Activated naive CD8-positive, alpha-beta T cell treated with anti-CD3 and anti-CD28 coated beads, Interleukin-2, amount 50 U/mL, for 24 hours (primary cell): ENCODE measurements at places on chromosomes 7 and 10.

DNA sequence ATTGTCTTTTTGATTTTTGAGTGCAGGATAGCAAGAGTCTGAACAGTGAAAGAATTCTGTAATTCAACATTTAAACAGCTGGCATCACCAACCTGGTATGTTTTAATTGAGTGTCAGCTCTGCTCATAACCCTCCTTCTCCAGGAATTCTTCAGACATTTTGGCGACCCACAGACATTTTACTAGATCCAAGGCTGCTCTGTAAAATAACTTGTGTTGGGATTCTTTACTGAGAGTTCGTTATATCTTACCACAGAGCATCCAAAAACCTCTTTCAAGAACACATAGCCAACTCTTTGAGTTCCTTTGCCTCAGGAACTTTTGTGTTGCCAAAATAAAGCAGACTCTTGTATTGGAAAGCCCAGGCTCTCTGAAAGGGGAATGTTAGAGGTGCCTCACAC, 27.7 kb upstream of the SORCS3 start:
- DNase-seq: no peak

GRCh38 chr7:88140947-88141346, 78.9 kb downstream of the SRI start:
- DNase-seq: no peak

GRCh38 chr10:77501846-77502261, 135.8 kb downstream of the KCNMA1 start:
- DNase-seq: no peak

DNA sequence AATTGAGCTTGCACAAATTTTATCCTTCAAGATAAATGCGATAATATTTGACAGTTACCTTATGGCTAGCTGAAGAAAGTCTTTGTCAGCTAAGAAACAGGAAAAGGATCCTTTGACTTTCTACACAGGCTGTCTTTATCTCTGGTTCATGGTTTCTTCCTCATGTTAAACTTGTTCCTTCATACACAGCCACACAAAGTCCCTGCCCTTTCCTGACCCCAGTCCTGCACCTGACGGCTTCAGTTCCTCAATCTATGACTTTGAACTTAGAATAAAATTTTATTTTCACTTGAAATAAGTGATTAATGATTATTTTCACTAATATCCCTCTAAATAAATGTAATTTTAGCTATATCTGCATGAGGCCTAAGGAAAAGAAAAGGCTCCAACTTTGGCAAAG, 77.8 kb upstream of the PRSS1 start:
- DNase-seq: no peak

- DNase-seq: no peak
Observed at GRCh38 chr7:36208997-36209813, 56.2 kb downstream of the EEPD1 start.

- no peak for DNase-seq
Observed at GRCh38 chr10:126075009-126075408, 178.6 kb downstream of the FANK1 start.

GRCh38 chr7:93060025-93060424, 57.8 kb downstream of the SAMD9 start:
- DNase-seq: no peak
